ENCODE measurements at places on chromosomes 1 and 21. TPM values are rescaled to one million over a fixed set of nuclear protein-coding genes. Genes with fewer than 3 reads are reported as not detected.

The PTAFR gene
- total RNA-seq = 7.5 TPM

The CGN gene
- total RNA-seq = 3.4 TPM

The CD247 gene
- total RNA-seq = not detected

The NHLH1 gene
- total RNA-seq = not detected

The KIAA1614 gene
- total RNA-seq = 1.9 TPM

The CD84 gene
- total RNA-seq = not detected

The MTMR11 gene
- 2.3 TPM for total RNA-seq

The PRKAA2 gene
- 3.4 TPM for total RNA-seq

The INAVA gene
- total RNA-seq = 38.4 TPM

The POGZ gene
- 6.8 TPM for total RNA-seq

The PRR9 gene
- total RNA-seq = not detected

The VTCN1 gene
- 4.8 TPM for total RNA-seq

The KRTAP10-10 gene
- total RNA-seq = not detected

The KCNA10 gene
- total RNA-seq = not detected

The NECTIN4 gene
- total RNA-seq = 97.8 TPM

Data from tracheal epithelial cell (primary cell).